Mesothelial cell of epicardium (in vitro differentiated cells): ENCODE measurements at places on chromosomes 16 and 17. TPM values are rescaled to one million over a fixed set of nuclear protein-coding genes. Genes with fewer than 3 reads are reported as not detected.

Gene CMTR2
- total RNA-seq = 25.3 to 29.2 TPM (median 28.7 TPM) in 3 replicates

Gene RAD51C
- total RNA-seq = 28.8 to 31.7 TPM (median 30.3 TPM) in 3 replicates

Gene NECAB2
- total RNA-seq = 1.2 to 1.8 TPM (median 1.5 TPM) in 3 replicates

Gene TLCD3A
- 25.3 to 28.3 TPM (median 27.7 TPM) in 3 replicates for total RNA-seq

Gene KRT40
- 0.16 TPM in 1 of 3 replicates, not detected in the others for total RNA-seq

DNA sequence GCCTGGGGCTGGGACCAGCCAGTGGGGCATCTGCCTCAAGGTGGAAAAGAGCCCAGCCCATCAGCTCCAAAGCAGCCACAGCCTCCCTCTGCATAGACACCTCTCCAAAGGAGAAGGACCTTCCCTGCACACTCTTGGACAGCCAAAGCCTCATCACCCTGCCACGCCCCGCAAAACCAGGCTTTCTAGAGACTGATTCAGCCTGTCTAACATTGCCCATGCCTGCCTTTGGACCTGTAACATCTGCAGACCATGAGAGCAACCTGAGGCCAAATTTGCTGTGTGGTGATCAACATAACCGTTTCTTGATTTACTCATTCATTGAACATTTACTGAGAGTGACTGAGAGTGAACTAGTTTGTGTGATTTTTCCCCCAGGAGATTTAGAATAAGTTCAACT is 219.7 kb upstream of the HSBP1 start:
- DNase-seq = no peak
- no peak overlapping the region for H3K27ac ChIP-seq
- no peaks in the 10 kb centered on the region for H3K4me1 ChIP-seq
- H3K27me3 ChIP-seq = peaks cover 43% of the 10 kb centered on the region
- no peaks in the 10 kb centered on the region for H3K36me3 ChIP-seq
- no peak overlapping the region for H3K4me3 ChIP-seq

GRCh38 chr17:30788918-30789317 is 35.6 kb downstream of the CRLF3 start:
- peaks cover 32% of the 10 kb centered on the region for H3K36me3 ChIP-seq
- no peak for DNase-seq
- H3K4me3 ChIP-seq = no peak overlapping the region
- no peaks in the 10 kb centered on the region for H3K27me3 ChIP-seq
- peaks cover 5% of the 10 kb centered on the region for H3K4me1 ChIP-seq

GRCh38 chr17:36752096-36752888 is 150.9 kb downstream of the MRM1 start:
- peaks cover 71% of the 10 kb centered on the region for H3K27me3 ChIP-seq
- H3K4me3 ChIP-seq = no peak overlapping the region
- no peaks in the 10 kb centered on the region for H3K4me1 ChIP-seq
- no peak overlapping the region for H3K27ac ChIP-seq
- no peaks in the 10 kb centered on the region for H3K36me3 ChIP-seq
- no peak for DNase-seq

- no peak for DNase-seq
- H3K27ac ChIP-seq = no peak overlapping the region
- H3K4me3 ChIP-seq = no peak overlapping the region
- no peaks in the 10 kb centered on the region for H3K36me3 ChIP-seq
These were observed 1437.4 kb downstream of the CDH11 start for GRCh38 chr16:63684149-63685101.

DNA sequence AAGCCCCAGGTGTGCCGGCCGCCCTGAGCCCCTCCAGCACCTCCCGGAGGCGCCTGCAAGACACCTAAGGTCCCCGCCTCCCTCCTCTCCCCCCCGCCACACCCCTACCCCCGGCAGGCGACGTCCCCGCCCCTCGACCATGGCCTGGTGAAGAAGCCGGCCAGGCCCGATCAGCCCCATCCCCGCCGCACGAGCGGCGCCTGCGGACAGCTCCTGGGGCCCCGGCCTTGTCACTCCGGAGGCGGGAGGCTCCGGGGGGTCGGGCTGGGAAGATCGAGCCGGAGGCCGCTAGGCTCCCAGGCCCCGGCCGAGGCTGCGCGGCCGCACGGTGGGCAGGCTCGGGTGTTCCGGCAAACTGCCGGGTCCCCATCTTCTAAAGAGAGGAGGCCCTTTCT is 405 bp upstream of the ACE start:
- peak overlapping the region; percentile 59 for H3K4me3 ChIP-seq
- peaks cover 21% of the 10 kb centered on the region for H3K4me1 ChIP-seq
- DNase-seq = peak; percentile 54
- H3K36me3 ChIP-seq = no peaks in the 10 kb centered on the region
- H3K27me3 ChIP-seq = peaks cover 47% of the 10 kb centered on the region

DNA sequence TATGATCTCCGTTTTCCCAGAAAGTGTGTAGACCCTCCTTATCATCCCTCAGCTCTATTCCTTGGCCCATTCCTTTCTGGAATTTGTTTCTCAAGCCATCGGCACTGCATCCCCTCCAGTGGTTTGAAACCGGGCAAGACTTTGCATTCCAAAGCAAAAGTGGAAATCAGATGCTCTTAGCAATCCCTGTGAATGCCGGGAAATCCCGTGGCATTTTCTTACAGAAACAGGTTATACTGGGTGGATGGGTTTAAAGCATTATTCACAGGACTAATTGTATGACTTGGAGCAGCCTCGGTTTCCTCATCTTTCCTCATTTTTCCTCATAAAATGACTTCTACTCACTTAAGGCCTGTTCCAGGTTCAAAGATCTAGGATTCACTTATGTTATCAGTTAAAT is 52.0 kb downstream of the MAP2K6 start:
- no peak overlapping the region for H3K4me3 ChIP-seq
- H3K4me1 ChIP-seq = peaks cover 5% of the 10 kb centered on the region
- H3K27ac ChIP-seq = no peak overlapping the region
- H3K27me3 ChIP-seq = no peaks in the 10 kb centered on the region
- H3K36me3 ChIP-seq = peaks cover 3% of the 10 kb centered on the region
- no peak for DNase-seq

DNA sequence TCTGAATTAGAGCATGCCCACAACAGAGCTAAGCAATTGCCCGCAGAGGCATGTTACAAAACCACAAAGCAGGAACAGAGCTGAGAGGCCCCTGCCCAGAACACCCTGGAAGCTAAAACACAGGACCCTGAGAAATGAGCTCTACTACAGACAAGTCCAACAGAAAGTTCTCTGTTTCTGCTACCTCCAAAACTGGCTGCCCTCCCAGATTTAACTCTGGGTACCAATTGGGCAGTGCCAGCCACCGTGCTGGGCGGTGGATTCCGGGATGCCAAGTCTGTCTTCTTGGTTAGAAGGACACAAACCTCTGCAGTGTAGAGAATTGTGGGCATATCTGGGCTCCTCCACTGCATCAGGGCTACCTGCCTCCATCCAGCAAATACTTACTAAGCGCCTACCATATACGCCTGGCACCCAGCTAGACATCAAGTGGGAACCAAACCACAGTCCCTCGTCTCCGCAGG is 1.0 kb downstream of the CMTM4 start:
- H3K36me3 ChIP-seq = no peaks in the 10 kb centered on the region
- peaks cover 21% of the 10 kb centered on the region for H3K4me1 ChIP-seq
- peak overlapping the region; percentile 77 for H3K4me3 ChIP-seq
- peaks cover 1% of the 10 kb centered on the region for H3K27me3 ChIP-seq
- DNase-seq = no peak
- peak overlapping the region; percentile 69 for H3K27ac ChIP-seq

DNA sequence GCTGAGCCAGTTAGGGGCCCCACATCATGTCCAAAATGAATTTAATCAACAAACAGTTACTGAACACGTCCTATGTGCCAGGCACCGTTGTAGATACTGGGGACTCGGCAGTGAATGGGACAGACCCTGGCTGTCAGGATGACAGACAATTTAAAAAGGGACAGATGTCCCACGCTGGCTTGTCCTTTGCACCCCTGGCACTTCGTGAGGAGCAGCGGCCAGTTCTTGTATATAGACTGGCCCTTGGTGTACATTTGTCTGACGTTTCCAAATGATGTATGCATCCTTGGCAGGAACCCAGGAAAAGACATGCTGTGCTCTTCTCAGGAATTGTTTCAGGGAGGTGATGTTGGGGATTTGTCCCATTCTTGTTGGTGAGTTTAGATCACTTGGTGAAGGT is 21.1 kb downstream of the IL4R start:
- no peaks in the 10 kb centered on the region for H3K27me3 ChIP-seq
- H3K36me3 ChIP-seq = no peaks in the 10 kb centered on the region
- no peak overlapping the region for H3K4me3 ChIP-seq
- H3K27ac ChIP-seq = no peak overlapping the region
- no peak for DNase-seq

GRCh38 chr16:30844671-30845449 is 49.0 kb downstream of the BCL7C start:
- H3K4me1 ChIP-seq = no peaks in the 10 kb centered on the region
- H3K4me3 ChIP-seq = no peak overlapping the region
- H3K27ac ChIP-seq = peak overlapping the region; percentile 49
- H3K36me3 ChIP-seq = peaks cover 9% of the 10 kb centered on the region
- no peaks in the 10 kb centered on the region for H3K27me3 ChIP-seq

DNA sequence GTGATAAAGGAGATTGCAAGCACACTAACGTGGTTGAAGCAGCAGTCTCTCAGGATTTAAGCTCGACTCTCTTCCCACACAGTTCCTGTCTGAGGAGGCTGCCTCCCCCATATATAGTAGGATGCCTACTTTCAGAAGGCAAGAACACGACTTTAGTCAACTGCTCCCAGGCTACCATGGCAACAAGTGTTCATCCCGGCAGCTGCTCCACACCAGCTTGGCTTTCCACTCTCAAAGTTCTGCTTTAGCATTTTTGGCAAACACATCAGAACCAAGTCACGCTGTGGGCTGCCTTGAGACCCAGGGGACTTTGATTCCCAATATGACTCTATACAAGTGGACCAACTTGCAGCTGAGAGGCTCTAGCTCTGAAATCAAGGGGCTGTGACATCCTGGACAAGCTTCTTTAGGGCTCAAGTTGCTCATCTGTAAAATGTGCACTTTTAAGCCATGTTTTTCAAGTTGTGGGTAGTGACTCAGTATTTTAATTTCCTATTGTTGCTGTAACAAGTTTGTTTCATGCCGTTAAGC is 16.5 kb downstream of the ZP2 start:
- DNase-seq = no peak
- H3K27me3 ChIP-seq = peaks cover 8% of the 10 kb centered on the region
- H3K4me3 ChIP-seq = no peak overlapping the region
- H3K36me3 ChIP-seq = no peaks in the 10 kb centered on the region
- no peak overlapping the region for H3K27ac ChIP-seq

GRCh38 chr17:49450735-49451134 is 36.1 kb upstream of the PHB1 start:
- H3K4me3 ChIP-seq = no peak overlapping the region
- peaks cover under 1% of the 10 kb centered on the region for H3K4me1 ChIP-seq
- H3K36me3 ChIP-seq = no peaks in the 10 kb centered on the region
- DNase-seq = no peak
- H3K27me3 ChIP-seq = peaks cover 4% of the 10 kb centered on the region
- no peak overlapping the region for H3K27ac ChIP-seq

- no peaks in the 10 kb centered on the region for H3K36me3 ChIP-seq
- no peak for DNase-seq
- no peaks in the 10 kb centered on the region for H3K4me1 ChIP-seq
- no peak overlapping the region for H3K27ac ChIP-seq
- H3K27me3 ChIP-seq = peaks cover 30% of the 10 kb centered on the region
These were observed 9.4 kb downstream of the FOXN1 start for GRCh38 chr17:28515518-28515917.

DNA sequence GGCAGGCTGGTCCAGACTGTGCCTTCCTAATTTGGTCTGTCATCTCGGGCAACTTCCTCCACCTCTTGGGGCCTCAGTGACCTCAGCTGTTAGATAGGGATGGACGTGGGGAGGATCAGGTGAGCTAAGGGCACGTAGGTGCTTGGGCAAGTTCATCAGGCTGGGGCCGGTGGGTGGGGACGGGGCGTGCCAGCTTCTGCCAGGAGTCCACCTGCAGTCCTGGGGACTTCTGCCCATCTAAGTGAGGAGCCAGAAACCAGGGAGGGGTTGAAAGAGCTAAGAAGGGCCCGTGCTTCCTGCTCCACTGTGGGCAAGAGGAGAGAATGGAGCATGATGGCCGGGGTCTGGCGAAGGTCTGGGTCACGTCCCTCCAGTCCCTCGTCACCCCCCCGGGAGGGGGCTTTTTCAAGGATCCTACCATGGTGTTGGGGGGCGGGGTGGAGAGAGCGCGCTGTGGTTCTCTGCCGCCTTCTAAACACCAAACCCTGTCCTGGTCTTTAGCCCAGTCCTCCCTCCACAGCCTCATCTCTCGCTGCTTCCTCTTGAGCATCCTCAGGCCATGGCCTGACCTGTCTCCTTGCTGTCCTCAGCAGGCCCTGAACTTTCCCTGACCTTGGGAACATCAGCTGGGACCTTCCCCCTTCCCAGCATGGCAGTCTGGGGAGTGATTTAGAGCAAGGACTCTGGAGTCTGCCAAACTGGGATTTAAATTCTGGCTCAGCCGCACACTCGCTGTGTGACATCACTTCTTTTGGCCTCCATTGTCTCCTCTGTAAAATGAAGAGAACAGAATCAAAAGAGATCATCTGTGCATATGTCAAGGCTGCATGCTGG is 21.6 kb downstream of the SPNS2 start:
- peaks cover 45% of the 10 kb centered on the region for H3K4me1 ChIP-seq
- peak overlapping the region; percentile 17 for H3K4me3 ChIP-seq
- H3K27me3 ChIP-seq = no peaks in the 10 kb centered on the region

- peaks cover 6% of the 10 kb centered on the region for H3K36me3 ChIP-seq
- peak overlapping the region; percentile 30 for H3K27ac ChIP-seq
- H3K27me3 ChIP-seq = no peaks in the 10 kb centered on the region
- no peak for DNase-seq
- no peaks in the 10 kb centered on the region for H3K4me1 ChIP-seq
These were observed 9.8 kb downstream of the CRK start for GRCh38 chr17:1446201-1446600.

GRCh38 chr16:22400900-22401299 is 26.5 kb upstream of the CDR2 start:
- DNase-seq = no peak
- H3K27me3 ChIP-seq = no peaks in the 10 kb centered on the region
- H3K36me3 ChIP-seq = peaks cover 3% of the 10 kb centered on the region
- H3K27ac ChIP-seq = no peak overlapping the region
- no peak overlapping the region for H3K4me3 ChIP-seq

DNA sequence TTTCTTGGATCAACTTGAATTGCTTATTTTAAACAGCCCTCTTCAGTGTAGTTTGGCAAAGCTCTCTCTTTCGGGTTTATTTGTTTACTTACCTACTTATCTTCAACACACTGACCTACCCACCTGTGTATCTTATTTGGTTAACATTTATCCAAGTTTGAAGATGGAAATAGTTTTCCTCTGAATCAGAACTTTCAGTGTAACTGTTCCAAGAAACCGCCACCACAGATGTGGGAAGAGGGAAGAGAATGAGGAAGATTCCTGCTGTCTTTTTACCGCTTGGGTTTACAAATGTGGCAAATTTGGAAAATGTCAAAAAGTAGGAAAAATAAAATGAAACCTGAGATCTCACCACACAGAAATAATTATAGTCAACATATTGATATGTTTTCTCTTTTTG is 115.8 kb downstream of the MSI2 start:
- H3K36me3 ChIP-seq = peaks cover 18% of the 10 kb centered on the region
- H3K27me3 ChIP-seq = no peaks in the 10 kb centered on the region
- no peak for DNase-seq

GRCh38 chr16:60748366-60748765 is 1287.9 kb downstream of the CDH8 start:
- no peak for DNase-seq
- H3K27ac ChIP-seq = no peak overlapping the region
- H3K4me3 ChIP-seq = no peak overlapping the region
- H3K36me3 ChIP-seq = no peaks in the 10 kb centered on the region
